Amniotic stem cell (primary cell): ENCODE measurements at places on chromosomes 2 and 18.

- DNase-seq = no peak
Measured at GRCh38 chr2:157876786-157877138, 632 bp upstream of the ACVR1 start.

GRCh38 chr2:30359644-30360167, 87.3 kb upstream of the LCLAT1 start:
- no peak for DNase-seq

GRCh38 chr2:227890495-227891079, 19.2 kb downstream of the DAW1 start:
- DNase-seq = peak; percentile 27

DNA sequence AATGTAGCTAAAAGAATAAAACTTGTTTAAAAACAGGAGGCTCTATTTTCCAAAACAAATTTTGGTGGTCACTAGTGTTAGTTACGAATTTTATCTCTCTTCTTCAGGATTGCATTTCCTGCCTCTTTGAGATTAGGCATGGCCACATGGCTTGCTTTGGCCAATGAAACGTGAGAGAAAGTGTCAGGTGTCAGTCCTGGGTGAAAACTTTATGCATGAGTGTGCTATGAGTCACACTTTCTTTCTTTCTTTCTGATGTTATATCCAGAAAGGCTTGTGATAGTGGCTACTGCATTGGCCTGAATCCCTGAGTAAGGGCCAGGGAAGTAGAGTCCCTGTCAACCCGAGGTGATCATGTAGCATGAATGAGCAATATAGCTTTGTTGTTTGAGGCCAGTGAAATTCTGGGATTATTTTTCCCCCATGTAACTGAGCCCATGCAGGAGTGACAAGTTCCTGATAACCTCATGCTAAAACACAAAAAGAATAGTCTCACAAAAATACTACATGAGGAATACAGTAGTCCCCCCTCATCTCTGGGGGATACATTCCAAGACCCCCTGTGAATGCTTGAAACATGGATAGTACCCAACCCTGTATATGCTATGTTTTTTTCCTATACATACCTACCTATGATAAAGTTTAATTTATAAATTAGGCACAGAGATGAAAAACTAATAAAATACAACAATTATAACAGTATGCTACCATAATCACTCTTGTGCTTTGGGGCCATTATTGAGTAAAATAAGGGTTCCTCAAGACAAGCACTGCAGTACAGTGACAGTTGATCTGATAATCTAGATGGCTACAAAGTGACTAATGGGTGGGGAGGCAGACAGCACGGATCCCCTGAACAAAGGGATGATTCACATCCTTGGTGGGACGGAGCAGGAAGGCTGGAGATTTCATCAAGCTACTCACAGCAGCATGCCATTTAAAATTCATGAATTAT, 109.5 kb downstream of the CDC42EP3 start:
- peak; percentile 69 for DNase-seq

DNA sequence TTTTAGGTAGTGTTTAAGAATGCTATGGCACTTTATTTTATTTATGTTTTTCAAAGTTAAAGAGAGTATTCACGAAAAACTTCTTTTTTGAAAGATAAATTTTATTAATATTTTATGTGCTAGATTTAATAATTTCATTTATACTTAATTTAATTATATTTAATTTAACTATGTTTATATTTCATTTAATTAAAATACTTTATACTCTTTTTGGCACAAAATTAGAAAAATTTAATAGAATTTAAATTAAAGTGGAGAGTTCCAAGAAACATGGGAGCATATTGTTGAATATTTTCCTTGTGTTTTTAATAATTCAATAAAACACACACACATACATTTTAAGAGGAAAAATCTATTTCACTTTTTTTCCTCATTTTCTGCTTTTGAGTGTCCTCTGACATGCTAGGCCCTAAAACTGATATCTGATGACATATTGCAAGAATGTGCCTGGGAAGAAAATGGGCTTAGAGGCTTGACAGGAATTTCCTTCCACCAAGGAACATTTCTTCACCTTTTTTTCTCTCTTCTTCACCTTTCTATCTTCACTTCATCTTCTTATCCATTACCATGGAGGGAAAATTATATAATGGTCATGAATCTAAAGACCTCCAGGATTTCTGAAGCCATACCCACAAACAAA, 15.4 kb downstream of the ARHGAP28 start:
- DNase-seq = no peak

- DNase-seq = no peak
Measured at GRCh38 chr18:39030124-39030655, 1464.6 kb upstream of the CELF4 start.

DNA sequence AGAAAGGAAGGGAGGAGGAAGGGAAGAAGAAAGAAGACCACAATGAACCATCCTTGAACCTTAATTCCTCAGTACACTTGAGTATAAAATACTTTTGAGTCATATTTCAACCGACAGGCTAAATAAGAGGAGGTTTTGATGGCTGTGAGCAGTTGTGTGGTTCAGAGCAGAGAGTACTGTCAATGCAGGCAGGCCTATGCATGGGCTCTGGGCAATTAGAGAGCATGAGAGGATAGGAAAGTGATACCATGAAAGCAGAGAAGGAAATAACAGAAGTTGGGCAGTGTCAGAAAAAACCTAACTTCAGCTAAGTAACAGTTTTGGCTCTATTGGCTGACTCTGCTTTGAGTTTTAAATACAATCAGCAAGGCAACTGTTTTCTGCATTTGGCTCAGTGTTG, 123.6 kb upstream of the STK17B start:
- DNase-seq = no peak

GRCh38 chr2:189466656-189467055, 25.4 kb downstream of the WDR75 start:
- peak; percentile 18 for DNase-seq

- no peak for DNase-seq
Measured at GRCh38 chr2:224185023-224185601, 146.0 kb upstream of the SERPINE2 start.

GRCh38 chr2:28030600-28030999, 140.1 kb downstream of the BABAM2 start:
- DNase-seq = no peak

GRCh38 chr2:176280156-176280555, 10.9 kb downstream of the MTX2 start:
- DNase-seq = no peak

DNA sequence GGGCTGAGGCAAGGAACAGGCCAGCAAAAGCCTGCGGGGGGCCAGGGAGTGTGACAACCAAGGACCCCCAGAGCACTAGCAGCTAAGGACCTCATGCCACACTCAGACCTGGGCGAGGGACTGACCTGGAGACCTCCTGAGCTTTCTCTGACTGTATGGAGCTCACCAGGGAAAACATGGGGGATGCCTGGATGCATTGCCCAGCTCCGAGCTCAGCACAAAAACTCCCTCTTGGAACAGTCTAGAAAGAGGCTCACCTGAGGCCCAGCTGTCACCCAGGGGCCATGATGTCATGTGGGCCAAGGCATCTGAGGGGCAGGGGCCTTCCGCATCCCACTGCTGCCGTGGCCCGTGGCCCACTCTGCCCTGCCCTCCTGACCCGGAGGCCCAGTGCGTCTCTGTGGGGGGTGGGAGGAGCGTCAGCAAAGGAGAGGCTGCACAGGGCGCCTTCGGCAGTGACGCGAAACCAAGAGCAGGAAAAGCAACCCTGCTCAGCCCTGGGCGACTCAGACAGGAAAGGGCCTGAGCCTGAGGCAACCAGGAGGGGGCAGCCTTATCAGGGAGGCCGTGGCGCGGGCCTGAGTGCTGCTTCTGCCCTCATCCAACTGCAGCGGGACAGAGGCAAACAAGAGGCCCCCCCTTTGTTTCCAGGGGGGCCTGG, 57.3 kb upstream of the ALPP start:
- no peak for DNase-seq

- no peak for DNase-seq
Measured at GRCh38 chr2:148259674-148260073, 238.8 kb downstream of the MBD5 start.

GRCh38 chr2:128311755-128312341, 6.8 kb downstream of the HS6ST1 start:
- no peak for DNase-seq

DNA sequence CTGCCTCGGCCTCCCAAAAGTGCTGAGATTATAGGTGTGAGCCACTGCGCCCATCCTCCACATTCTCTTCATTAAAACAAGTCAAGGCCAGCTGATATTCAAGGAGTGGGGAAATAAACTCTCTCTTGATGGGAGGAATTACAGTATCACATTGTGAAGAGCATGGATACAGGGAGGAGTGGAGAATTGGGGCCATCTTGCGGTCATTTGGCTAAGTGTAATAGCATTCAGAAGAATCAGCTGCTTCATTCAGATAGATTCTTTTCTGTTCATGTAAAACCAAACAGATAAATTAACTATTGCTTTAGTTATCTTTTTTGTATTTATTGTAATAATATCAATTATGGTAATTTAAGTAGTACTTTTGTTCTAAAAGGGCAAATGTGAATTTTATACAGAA, 156.3 kb downstream of the UBR3 start:
- no peak for DNase-seq

- DNase-seq = peak; percentile 49
Measured at GRCh38 chr2:138997856-138998517, 217.8 kb upstream of the NXPH2 start.

DNA sequence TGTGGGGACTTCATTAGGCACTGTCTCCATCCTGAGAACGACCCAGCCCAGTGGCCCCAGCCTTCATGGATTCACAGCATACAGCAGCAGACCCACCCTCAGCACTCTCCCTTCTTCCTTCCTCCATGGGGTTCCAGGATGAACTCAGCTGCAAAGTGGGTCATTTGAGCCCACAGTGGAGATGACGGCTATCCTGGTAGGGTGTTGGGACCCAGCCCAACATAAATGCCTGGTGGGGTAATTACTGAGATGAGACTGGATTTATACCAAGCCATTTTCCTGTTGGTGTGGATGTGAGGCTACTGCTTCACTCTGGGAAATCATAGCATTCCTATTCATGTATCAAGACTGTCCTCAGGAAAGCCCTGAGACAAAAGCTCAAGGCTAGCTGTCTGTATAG, 536.7 kb upstream of the TNP1 start:
- DNase-seq = no peak

- no peak for DNase-seq
Measured at GRCh38 chr2:109457794-109458193, 156.0 kb downstream of the SEPTIN10 start.

GRCh38 chr18:73950116-73950700, 197.4 kb downstream of the FBXO15 start:
- DNase-seq = no peak

DNA sequence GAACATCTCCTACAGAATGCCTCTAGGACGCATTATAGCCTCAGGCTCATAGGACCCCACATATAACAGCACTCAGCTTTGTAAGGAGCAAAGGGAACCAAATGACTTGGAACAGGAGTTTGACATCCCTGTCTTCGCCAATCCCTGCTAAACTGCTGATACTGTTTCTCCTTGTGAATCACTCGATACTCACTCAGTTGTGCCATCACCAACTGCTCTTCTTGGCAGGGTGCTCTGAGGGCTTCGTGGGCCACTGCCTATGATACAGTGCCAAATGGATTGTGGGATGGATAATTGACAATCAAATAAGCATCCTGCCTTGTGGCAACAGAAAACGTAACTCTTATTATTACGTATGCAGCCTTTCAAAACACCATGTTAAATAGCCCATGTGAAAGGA, 396.3 kb downstream of the RIT2 start:
- no peak for DNase-seq

GRCh38 chr2:88683160-88684021, 8.1 kb upstream of the RPIA start:
- no peak for DNase-seq

GRCh38 chr2:159501743-159502142, 114.6 kb downstream of the BAZ2B start:
- DNase-seq = no peak

- no peak for DNase-seq
Measured at GRCh38 chr18:44946529-44947113, 265.9 kb downstream of the SETBP1 start.

- no peak for DNase-seq
Measured at GRCh38 chr18:54787616-54788015, 40.7 kb upstream of the RAB27B start.

DNA sequence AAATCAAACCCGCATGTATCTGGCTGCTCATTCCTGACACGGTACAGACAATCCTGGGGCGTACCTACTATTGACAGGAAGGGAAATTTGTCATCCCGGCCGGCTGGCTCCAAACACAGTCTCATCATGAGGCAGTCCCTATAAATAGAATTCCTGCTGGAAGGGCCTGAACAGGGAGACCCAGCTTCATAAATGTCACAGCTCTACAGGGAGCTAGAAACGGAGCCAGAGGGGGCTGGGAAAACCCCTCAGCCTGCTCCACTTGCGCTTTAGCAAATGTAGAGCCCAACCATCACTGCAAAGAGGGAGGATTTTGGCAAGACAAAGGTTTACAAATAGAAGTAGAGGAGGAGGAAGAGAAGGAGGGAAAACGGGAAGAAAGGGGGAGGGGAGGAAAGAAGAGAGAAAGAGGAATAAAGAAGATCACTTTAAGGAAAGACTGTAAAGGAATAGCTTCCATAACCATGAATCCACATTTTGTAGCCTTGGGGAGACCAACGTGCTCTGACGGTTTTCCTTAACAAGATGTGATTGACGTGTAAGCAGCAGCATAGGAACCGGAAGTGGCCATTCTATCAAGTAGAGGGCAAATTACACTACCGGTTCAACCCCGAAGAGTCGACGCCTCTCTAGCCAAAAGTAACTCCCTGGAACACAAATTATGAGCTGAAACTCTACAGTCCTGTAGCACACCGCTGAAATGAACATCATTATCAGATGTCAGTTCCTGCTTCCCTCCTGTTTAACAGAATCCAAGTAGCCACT, 56.8 kb upstream of the TTN start:
- DNase-seq = peak; percentile 16

GRCh38 chr2:233857511-233858141, 3.3 kb upstream of the HJURP start:
- DNase-seq = no peak

DNA sequence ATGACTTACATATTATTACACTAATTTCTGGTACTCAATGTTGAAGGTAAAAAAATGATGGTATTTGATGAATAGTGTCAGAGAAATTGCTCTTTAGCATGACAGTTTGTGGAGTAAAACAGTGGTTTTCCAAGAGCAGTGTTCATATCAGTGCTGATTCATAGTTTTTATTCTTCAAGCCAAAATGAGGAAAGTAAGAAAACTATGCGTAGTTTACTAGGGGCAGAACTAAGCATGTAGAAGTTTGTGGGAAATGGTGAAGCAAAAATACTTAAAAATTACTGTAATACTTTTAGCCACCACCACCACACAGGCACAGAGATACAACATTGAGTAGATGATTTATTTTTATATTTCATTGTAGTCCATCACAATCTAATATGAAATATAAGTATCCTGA, 137.3 kb downstream of the ZNF804A start:
- DNase-seq = no peak

- DNase-seq = no peak
Measured at GRCh38 chr2:127361929-127362885, 25.6 kb downstream of the MAP3K2 start.

- DNase-seq = no peak
Measured at GRCh38 chr2:189533288-189534035, 47.1 kb downstream of the SLC40A1 start.

- no peak for DNase-seq
Measured at GRCh38 chr2:204089105-204089504, 152.5 kb downstream of the ICOS start.
